ENCODE measurements at places on chromosomes 2 and 18.

- ATAC-seq: no peak
These were observed 92.1 kb downstream of the ARHGEF33 start for GRCh38 chr2:38981670-38982357.

DNA sequence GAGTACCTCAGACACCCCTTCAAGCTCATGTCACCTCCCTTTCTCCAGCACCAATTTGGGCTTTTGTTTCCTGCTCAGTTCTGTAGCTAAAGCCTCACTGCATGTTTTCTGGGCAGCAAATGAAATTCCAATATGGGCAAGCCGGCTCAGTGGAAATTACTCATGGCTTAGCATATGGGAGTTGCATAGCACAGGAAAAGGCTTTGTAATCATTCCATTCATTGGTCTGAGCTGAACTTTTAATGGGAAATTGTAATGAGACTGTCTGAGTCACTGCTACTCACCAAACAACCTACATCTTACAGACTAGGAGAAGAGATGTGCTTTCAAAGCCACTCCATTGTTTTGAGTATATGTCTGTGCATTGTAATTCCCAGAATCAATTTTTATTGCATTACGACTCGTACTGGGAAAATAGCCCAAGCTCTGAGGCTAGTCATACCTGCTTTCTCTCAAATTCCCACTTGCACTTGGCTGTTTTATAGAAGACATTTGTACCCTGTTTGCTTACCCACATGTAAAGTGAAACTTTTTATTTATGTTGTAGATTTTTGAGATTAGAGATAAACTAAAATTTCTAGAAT lies 139.5 kb upstream of the LRATD1 start:
- ATAC-seq: peak; percentile 100

DNA sequence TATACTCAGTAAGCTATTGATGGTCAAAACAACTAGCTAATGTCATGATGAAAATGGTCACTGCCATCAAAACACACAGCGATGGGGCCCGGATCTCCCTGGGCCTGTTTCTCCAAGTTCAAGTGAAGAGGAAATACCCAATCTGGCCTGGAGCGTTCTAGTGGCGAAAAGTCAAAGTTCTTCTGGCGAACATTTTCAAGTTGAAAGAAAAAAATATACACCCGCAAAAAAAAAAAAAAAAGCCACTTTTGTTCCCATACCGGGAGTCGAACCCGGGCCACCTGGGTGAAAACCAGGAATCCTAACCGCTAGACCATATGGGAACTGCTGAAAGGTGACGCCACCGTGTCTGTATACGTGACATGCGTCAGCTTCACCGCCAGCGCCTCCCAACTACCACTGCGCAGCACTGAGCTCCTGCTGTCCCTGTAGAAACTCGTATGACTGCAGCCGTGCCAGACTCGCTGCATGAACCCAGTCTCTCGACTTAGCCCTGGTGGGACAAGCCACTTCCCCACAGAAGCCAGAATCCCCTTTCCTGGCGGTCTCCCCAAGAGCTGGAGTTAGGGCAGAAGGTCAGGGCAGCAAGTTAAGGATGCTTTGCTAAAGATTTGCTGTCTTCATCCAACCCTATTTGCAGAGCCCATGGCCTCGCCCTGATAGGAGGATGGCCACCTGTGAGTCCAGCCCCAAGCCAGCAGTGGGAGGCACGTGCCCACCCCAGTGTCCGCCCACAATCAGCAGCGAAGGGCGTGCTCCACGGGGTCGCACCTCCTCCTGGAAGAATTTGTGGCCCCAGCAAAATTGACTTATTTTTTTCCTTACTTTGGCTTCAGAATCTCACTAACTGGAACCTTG lies 5.6 kb upstream of the IMP4 start:
- ATAC-seq: peak; percentile 77

DNA sequence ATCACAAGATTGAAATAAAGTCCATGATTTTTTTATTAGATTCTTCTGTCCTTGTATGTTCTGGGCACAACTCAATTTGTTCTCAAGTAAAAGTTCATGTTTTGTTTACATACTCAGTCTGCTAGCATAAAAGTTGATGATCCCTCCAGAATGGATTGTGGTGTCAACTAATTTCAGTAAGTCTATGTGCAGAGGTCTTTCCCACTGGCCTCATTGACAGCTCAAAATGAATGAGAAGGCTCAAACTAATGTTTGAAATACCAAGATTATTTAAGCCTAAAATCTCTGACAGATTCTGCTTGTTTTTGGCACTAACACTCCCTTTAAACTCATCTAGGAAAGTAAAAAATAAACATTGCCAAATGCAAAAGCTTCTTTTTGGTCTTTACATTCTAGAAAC lies 561.2 kb upstream of the CNTNAP5 start:
- no peak for ATAC-seq

- ATAC-seq: no peak
These were observed 796.1 kb downstream of the DCDC2C start for GRCh38 chr2:4499316-4500030.

DNA sequence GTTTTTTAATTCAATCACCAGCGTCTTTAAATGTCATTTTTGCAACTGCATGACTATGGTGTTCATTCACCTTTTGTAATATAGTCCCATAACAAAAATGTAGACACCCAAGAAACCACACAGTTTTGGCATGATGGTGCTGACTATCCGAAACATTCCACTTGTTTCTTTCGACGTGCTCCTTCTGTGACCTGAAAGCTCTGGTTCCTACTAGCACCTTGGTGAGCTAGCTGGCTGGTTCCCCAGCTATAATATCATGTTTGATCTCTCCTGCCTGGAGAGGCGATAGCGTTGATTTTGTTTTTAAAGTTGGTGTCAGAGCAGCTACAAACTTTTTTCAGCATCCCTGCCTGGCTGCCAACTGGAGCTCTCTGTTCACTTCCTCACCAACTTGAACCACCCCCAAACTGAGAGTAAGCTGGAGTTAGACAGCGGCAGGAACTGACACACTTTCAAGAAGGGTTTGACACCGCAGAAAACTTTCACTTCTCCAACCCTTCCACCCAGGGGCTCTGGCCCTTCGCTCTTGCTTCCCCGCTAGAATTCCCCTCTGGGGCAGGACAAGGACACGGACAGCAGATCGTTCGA lies 1.1 kb downstream of the ATAD2B start:
- ATAC-seq: peak; percentile 51

Measured in esophagus mucosa (tissue), 1 donor.